IMR-90 (cell line): ENCODE measurements at places on chromosomes 7 and 10. TPM values are rescaled to one million over a fixed set of nuclear protein-coding genes. Genes with fewer than 3 reads are reported as not detected.

GRCh38 chr7:2205036-2205780, 27.5 kb downstream of the MAD1L1 start:
- DNase-seq, result peak; percentile 11

GIMAP7 gene
- not detected in 2 replicates for polyA plus RNA-seq

DNA sequence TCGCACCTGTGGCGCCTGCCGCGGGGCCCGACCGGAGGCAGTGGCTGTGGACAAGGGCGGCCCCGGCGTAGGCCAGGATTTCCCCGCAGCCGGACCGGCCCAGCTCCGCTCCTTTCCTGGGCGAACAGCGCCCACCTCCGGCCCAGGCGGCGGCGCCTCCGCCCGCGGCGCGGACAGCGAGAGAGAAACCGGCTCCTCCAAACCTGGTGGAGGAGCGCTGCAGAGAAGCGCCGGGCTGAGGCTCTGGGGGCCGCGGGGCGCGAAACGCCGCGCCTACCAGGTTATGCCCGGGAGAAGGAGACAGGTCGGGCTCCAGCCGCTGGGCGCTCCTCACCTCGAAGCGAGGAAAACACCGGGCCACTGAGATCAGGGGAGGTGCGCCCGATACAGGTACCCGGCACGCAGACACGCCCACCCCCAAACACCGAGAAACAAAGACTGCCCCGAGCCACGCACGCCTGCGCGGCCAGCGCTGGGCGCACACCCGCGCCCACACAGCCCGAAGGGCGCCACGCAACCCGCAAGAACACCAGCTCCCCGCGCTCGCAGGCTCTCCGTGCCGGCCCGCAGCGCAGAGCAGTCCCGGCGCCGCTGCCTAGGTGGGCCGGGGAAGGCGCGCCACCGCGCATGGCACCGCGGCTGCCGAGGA, 3.3 kb downstream of the GRID1 start:
- DNase-seq, result no peak

TCF7L2 gene
- polyA plus RNA-seq, result 12.2 and 16.6 TPM in 2 replicates

SGCE gene
- polyA plus RNA-seq, result 32.3 and 39.4 TPM in 2 replicates

DNA sequence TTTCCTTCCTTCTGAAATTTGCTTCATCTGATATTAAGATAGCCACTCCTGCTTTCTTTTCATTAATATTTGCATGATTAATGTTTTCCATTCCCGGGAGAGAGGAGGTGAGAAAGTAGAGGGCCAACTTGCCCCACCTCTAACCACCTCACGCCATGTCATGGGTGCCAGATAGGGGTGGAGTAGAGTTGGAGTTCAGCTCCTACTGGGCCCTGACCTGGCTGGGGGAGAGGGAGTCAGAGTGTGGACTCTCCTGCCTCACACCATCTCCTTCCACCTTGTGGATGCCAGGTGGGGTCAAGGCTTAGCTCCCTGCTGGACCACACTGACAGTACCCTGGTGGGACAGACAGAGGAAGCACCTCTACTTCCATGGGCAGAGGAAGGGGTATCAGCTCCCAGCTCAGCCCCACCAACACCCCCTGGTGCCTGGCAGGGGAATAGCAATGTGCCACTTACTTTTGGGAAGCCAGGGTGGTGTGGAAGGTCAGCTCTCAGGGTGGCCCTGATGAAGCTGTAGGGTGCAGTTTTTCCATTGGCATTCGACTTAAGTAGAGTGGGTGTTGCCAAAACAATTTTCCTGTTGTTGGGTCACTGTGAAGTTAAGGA, 28.0 kb downstream of the CHST12 start:
- DNase-seq, result no peak

- DNase-seq, result no peak
Observed at GRCh38 chr10:131131726-131132591, 179.6 kb downstream of the TCERG1L start.

OR2A12 gene
- polyA plus RNA-seq, result not detected in 2 replicates
